Fibroblast of skin of back (primary cell): ENCODE measurements at places on chromosomes 2 and 18.

DNA sequence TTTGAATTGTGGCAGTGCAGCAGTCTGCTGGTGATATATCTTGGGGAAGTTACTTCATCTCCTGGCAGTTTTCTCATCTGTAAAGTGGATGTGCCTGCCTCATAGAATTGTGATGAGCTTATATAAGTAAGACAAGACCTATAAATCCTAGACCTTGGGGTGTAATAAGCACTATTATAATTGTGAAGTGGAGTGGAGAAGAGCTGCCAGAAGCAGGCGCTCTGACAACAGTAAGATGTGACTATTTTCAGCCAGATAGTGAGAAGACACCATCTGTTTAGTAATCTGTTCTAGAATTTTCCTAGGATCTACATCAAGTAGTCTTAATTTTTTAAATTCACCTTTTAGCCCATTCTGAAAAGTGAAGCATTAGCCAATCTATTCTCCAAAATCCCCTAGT is 85.6 kb upstream of the TSPYL6 start:
- no peak for DNase-seq

GRCh38 chr18:75854174-75854573 is 426.7 kb upstream of the SMIM21 start:
- no peak for DNase-seq

- DNase-seq = peak; percentile 61
Observed at GRCh38 chr2:69149631-69150215, 136.7 kb downstream of the ANTXR1 start.

DNA sequence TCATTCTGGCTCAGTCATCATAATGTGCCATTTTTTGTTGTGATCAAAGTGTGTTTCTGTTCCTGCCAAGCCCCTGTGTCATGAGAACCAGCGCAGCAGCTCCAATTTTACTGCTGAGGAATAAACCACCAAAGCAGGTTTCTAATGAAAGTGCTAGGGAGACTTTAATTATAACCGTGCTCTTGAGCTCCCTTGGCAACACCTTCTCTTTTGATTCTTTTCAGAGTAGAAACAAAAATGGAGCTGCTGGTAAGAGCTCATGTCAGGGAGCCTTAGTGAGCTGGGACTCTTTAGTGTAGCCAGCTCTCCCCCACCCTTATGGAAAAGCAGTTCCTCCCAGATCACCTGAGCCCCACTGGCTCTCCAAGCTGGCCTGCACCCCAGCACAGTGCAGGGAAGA is 74.3 kb downstream of the LYPD1 start:
- DNase-seq = no peak

- DNase-seq = no peak
Observed at GRCh38 chr2:102796337-102796736, 34.5 kb downstream of the TMEM182 start.

- DNase-seq = no peak
Observed at GRCh38 chr2:153668923-153669322, 190.4 kb upstream of the RPRM start.

GRCh38 chr18:77495982-77496690 is 246.5 kb downstream of the GALR1 start:
- DNase-seq = no peak

DNA sequence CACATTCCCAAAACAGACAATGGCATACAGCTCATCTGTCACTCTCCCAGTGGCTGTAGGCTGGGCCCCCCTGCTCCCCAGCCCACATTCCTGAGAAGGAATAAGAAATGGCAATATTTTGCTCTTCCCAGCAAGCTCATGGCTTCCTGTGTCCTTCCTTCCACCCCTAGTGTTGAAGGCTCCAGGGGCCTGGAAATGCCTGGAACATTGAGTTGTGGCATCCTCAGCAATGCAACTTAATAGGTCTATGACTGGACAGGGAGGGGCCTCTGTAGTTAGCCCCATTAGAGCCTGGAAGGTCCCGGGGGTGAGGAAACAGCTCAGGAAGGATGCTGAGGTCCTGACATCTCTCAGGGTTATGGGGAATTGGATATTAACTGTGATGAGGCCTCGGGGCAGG is 3.3 kb downstream of the KIF3C start:
- peak; percentile 56 for DNase-seq

DNA sequence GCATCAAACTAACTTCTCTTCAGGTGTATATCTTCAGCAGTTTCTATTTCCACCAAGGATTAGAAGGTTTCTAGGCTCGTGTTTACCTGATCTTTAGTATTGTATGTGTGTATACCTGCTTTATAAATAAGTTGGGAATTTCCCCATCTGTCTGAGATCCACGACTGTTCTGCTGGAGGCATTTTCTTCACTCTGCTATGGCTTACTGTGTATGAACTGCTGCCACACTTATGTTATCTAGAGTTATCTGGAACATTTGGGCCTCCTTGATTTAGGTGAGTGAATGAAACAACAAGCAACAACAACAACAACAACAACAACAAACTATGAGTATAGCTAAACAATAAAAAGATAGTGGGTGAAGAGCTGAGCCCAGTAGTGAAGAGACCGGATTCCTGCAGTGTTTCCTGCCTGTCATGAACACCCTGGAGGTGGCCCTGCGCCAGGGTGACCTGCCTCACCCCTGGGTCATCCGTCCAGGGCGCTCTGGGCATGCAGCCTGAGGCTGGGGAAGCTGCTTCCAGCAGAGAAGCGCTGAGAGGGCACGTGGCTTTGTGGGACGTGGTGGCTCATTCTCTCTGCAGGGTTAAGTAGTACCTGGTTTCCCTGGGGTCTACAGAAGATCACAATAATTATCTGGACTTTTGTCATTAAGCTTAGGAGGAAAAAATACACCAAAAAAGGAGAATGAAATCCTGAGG is 56.1 kb upstream of the GATA6 start:
- no peak for DNase-seq

- no peak for DNase-seq
Observed at GRCh38 chr18:33757037-33757436, 179.0 kb downstream of the ASXL3 start.

GRCh38 chr18:23512641-23513040 is 9.3 kb downstream of the RMC1 start:
- no peak for DNase-seq

GRCh38 chr2:101502095-101502494 is 27.2 kb upstream of the RFX8 start:
- DNase-seq = no peak

GRCh38 chr2:228767196-228767595 is 503.9 kb downstream of the PID1 start:
- DNase-seq = peak; percentile 56

GRCh38 chr2:200962811-200963123 is 693 bp downstream of the ORC2 start:
- DNase-seq = no peak

- peak; percentile 84 for DNase-seq
Observed at GRCh38 chr18:12041561-12041960, 52.1 kb upstream of the ANKRD62 start.

DNA sequence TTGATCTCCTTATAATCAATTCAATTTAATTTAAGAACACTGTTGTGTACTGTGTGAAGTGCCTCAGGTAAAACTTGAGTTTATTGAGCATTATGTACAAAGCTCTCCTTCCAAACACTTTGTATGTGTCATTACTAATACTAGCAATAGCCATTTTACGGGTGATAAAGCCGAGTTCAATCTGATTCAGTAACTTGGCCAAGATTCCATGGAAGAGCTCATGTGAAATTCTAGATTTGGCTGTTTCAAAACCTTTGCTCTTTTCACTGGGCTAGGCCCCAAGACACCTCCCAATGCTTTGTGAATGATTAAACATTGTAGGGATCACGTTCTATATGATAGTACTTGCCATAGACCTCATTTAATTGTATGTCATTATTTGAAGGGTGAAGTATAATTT is 8.9 kb upstream of the NFE2L2 start:
- no peak for DNase-seq

- no peak for DNase-seq
Observed at GRCh38 chr2:199914372-199914958, 3.4 kb downstream of the C2orf69 start.

DNA sequence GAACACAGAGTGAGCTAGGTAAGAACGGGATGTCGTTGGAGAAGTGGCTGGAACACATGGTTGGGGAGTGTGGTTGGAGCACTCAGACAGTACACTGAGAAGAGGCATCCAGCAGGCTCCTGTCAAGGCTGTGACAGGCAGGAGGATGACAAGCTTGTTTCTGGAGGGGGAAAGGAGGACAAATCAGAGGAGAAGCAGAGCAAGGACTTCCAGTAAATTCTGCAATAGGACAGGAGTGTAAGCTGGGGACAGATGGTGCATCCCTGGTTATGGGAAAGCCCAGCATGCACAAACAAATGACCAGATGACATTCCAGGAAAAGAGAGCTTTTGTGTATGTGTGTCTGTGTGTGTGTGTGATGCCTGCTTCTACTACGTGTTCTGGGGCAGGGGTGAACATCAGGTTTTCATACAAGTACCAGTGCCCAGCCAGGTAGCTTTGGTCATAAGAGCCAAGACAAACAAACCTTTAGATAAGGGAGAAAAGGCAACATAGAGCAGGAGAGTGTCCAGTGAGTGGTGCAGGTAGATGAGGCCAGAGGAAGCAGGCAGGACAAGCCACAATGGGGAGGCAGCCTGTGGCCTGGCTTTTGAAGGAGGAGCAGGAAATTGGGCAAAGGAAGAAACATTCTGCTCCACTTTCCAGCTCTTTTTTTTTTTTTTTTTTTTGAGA is 32.1 kb upstream of the MAPK4 start:
- no peak for DNase-seq

DNA sequence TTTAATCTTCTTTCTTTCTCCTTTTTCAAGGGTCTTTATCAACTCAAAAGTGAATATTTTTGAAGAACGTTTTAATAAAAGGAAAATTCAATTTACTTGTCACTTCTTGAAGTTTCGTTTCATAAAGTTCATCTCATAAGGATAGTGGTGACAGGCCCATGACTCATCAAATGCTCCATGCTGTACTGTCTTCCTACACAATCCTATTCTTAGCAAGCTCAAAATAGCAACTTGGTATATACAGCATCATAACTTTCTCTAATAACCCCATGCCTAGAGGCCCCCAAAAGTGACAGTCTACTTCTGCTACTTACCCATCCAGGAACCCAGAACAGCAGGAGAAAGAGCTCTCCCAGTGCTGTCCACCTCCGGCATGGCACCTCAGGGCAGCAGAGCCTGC is 7.7 kb downstream of the FBXO15 start:
- peak; percentile 78 for DNase-seq

- no peak for DNase-seq
Observed at GRCh38 chr2:189782221-189782671, 1.9 kb downstream of the ORMDL1 start.

GRCh38 chr2:239360421-239361310 is 40.2 kb downstream of the HDAC4 start:
- DNase-seq = no peak

DNA sequence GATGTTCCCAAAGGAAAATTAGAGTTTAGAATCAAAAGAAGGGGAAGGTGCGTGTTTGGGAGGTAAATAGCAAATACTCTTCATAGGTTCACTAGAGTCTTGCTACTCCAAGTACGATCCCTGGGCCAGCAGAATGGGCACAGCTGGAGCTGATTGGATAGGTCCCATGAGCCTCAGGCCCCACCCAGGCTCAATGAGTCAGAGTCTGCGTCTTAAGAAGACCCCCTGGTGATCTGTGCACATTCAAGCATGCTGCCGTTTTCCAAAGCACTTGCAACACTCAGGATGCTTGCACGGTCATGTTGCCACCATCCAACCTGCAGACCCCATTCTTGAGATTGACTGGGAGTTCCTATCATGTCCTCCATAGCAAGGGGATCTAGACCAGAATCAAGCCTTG is 40.5 kb downstream of the ABCG8 start:
- peak; percentile 48 for DNase-seq

DNA sequence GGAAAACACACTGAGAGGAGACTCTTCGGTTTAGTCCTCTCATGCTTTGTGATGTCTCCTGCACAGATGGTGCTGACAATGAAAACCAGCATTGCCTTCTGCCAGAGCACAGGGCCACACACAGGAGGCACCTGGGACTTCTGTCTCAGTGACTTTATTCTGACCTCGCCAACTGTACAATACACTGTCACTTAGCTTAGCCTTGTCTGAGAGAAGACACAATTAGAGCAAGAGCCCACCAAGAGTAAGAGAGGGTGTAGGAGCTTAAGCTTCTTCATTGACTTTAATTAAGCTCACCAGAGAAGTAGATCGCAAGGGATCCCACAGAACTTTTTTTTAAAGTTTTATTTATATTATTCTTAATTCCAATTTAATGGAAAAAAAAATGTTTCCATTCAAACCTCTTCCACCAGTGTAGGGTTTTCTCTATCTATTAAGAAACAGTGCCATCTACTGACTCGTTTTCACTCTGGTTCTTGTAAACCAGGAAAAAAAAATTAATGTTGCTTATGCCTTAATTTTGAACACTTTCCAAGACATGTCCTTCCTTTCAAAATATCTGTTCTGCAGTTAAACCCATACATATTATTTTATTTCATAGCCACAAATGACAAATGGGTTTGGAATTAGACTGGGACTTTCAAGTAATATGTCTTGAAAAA is 42.4 kb upstream of the DDX18 start:
- peak; percentile 19 for DNase-seq

GRCh38 chr2:20433249-20433648 is 13.6 kb upstream of the RHOB start:
- no peak for DNase-seq

- DNase-seq = no peak
Observed at GRCh38 chr18:74587441-74587840, 10.2 kb upstream of the ZNF407 start.

- DNase-seq = peak; percentile 69
Observed at GRCh38 chr2:137172162-137172561, 406.8 kb downstream of the THSD7B start.

DNA sequence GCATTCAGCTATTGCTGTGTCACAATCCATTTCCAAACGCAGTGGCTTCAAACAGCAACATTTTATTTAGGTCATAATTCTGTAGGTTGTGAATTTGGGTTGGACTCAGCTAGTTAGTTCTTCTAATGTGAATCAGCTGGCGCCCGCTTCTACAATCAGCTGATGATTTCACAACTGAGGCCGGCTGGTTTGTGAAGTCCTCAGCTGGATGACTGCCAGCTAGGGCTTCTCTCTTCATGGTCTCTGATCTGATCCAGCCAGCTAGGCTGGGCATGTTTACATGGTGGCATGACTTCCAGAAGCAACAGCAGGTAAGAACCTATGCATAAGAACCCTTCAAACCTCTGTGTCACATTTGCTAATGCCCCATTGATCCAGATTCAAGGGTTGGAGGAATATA is 172.0 kb downstream of the SLC4A10 start:
- no peak for DNase-seq

- no peak for DNase-seq
Observed at GRCh38 chr2:105421053-105421452, 22.2 kb upstream of the FHL2 start.

GRCh38 chr2:119260646-119261492 is 37.2 kb downstream of the STEAP3 start:
- peak; percentile 92 for DNase-seq
